ENCODE measurements at places on chromosomes 1 and 21. TPM values are rescaled to one million over a fixed set of nuclear protein-coding genes. Genes with fewer than 3 reads are reported as not detected.
A peak's percentile ranks its signal among the peaks of the same experiment; 100 is the strongest.

The SELL gene
- total RNA-seq: under 0.01 TPM

The DCDC2B gene
- not detected for total RNA-seq

The HAPLN2 gene
- total RNA-seq: not detected

The HRNR gene
- not detected for total RNA-seq

GRCh38 chr1:204643503-204643902 is 42.0 kb downstream of the LRRN2 start:
- DNase-seq: no peak

GRCh38 chr1:22105611-22106207 is 37.2 kb downstream of the WNT4 start:
- DNase-seq: peak; percentile 71

DNA sequence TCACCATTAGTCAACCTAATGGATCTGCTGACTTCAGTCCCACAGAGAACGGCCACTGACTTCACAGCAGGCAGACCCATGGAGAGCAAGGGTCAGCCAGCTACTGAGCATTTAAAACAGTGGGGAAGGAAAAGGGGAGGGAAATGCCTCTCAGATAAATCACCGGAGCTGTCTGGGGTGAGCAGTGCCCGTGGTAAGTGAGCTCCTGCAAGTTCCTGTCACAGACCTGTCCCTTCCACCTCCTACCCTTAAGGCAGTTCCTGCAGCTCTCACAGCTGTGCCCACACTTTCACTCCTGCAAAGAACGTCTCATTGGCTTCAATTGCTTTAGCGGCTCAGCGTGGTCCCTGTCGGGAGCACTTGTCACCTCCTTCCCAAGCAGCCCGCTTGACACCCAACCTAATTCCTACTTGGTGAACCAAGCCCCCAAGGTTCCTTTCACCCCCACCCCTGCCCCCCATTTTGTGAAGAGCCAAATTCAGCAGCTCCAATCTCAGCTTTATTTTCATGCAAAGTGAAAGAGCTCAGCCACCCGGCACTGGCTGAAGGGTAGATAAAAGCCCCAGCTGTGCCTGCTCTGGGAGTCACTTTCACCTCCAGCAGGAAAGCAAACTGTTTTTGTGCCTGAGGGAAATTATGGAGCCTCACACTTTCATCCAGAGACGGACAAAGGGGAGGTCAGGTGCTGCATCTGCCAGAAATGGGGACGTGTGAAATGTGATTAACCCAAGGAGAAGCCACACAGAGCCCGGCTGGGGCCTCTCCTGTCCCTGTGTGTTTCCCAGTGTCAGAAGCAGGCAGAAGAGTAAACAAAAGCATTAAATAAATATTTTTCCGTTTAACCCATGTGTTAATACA is 306.2 kb downstream of the TTLL7 start:
- DNase-seq: peak; percentile 4

DNA sequence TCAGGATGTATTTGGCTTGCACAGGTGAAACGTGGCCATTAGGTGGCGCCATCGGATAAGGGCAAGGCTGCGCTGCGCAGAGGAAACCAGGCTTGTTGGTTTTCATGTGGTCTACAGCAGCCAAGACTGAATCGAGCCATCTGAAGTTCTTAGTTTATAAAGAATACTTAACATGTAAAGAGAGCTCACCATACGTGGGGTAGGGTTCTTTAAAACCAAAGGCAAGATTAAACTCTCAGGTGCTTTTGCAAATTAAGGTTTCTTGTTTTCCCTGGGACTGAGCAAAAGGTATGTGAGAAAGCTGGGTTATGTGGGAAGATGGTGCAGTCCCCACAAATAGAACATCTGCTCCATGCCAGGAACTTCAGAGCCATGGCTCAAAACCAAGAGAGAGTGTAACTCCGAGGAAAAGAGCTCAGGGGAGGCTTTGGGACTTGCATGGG is 9.3 kb downstream of the MASP2 start:
- peak; percentile 90 for DNase-seq

DNA sequence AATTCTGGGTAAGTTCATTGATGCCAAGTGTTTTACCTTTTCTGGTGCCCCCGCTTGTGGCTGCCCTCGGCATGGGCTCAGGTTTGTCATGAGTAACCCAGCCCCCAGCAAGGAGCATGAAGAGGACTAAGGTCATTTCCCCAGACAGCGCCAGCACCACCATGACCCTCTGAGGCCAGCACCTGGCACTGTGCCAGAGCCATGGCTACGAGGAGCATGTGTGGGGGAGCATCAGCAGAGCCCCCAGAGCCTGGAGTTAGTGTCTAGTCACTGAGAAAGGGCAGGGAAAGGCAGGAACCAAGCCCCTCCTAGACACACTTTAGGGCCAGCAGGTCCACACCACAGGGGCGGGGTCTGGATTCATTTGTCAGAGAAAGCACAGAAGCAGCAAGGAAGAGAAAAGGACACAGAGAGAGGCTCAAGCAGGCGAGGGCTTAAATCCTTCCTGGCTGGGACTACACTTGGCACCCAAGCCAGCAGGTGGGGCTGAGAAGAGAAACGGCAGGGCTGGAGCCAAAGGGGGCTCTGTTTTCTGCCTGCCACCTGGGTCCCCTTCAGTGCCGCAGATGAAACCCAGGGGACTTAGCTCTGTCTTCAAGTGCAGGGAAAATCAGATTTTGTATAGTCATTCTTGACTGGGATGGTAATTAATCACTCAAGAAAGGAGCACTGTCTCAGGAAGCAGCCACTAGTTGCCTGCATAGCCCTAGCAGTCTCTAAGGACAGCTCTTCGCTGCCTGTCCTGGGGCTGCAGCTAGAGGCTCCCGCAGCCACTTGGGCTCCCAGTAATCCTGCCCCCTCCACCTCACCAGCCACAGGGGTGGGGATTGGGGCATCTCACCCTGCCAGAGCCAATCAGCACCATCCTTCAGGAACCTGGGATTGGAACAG is 79.6 kb upstream of the ZC3H12A start:
- DNase-seq: no peak

GRCh38 chr1:107525145-107525544 is 384.3 kb downstream of the NTNG1 start:
- no peak for DNase-seq

DNA sequence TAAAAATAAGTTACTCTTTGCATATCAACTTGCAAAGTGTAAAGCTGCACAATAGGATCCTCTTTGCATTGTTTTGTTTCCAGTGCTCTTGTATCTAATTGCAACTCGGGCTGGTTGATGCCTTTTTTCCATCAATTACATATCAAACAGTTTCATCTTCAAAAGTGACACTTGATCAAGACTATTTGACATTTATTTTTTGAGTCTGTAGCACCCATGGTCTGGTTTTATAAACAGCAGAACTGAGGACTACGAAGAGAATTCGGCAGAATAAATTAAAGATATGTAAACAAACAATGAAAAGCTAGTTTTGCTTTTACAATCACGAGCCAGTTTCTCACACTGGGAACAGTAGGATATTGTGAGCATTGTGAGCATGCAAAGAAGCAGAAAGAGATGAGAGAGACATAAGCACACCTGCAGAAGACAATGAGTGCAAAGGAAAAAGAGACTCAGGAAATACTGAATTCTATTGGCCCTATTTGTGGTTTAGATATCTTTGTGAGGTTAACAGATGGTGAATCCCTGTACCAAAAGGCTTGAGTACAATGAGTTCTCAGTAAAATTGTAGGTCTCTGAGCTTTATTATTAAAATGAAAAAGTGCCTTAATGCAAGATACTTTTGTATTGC is 45.4 kb downstream of the RPL5 start:
- DNase-seq: no peak

DNA sequence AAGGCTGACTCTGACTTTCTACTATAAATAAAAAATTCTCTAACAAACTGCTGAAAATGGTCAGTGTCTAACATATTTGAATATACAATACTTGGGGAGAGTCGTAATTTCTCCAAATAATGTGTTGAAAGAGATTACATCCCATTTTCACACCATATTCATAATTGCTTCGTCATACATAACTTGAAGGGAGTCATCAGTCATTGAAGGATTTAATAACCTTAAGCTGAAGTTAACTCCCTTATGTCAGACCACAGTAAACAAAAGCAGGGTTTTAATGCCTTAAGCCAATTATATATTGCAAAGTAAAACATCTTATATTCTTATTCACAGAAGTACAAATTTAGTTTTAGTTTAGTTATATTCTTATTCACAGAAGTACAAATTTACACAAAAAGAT is 129.9 kb downstream of the RERE start:
- DNase-seq: no peak

GRCh38 chr1:2080140-2080539 is 29.9 kb downstream of the PRKCZ start:
- DNase-seq: no peak

DNA sequence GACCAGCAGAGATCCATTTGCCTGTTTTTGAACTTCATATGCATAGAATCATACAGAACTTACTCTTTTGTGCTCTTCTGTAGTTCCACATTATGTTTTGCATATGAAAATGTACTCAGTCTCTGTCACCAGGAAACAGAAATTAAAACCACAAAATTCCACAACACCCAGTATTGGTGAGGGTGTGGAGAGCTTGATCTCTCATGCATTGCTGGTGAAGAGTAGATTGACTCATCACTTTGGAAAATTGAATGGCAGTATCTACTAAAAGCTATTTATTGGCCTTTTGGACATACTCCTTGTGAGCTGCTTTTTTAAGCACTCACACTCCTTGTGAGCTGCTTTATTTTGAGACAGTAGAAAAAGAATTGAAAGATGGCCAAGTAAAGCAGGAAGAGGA is 43.3 kb downstream of the VTCN1 start:
- DNase-seq: no peak

- no peak for DNase-seq
Observed at GRCh38 chr1:97190326-97190725, 468.7 kb downstream of the PTBP2 start.

All from lung microvascular endothelial cell (primary cell).